Activated T-helper 17 cell treated with anti-CD3 and anti-CD28 coated beads, Interleukin-2, amount 50 U/mL, for 72 hours (primary cell): ENCODE measurements at places on chromosomes 7 and 10. TPM values are rescaled to one million over a fixed set of nuclear protein-coding genes. Genes with fewer than 3 reads are reported as not detected.

DOCK4 gene
- total RNA-seq, result 1.5 TPM

NANOS1 gene
- 0.30 TPM for total RNA-seq

FRMD4A gene
- total RNA-seq, result 2.0 TPM

TYSND1 gene
- 9.6 TPM for total RNA-seq

FGFR2 gene
- not detected for total RNA-seq
